ENCODE measurements at places on chromosomes 3 and 15.

GRCh38 chr15:92576597-92577200 lies 78.9 kb downstream of the FAM174B start:
- DNase-seq: no peak

DNA sequence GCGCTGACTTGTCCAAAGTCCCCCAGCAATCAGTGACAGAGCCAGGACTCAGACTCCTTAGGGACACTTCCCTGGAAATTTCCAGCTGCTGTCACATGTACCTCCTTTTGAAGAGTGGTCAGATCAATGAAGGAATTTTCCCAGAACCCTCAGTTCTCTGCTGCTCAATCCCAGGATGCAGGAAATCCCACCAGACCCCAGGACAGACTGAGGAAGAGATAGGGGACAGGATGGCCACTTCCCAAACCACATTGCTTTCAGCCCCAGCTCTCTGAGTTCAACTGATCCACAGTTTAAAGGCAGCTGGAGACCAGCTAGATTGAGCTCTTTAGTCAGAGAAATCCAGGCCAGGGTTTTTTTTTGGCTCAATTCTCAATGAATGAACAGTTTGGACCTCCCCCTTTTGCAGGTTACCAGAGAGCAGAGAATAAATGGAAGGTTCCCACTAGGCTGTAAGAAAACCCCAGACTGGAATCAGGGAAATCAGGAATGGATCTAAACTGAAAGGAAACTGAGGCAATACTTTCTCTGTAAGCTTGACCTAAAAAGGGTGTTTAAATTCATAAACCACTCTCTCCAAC lies 1.5 kb downstream of the CYP1A1 start:
- no peak for DNase-seq

GRCh38 chr3:185051801-185052200 lies 101.1 kb downstream of the C3orf70 start:
- no peak for DNase-seq

DNA sequence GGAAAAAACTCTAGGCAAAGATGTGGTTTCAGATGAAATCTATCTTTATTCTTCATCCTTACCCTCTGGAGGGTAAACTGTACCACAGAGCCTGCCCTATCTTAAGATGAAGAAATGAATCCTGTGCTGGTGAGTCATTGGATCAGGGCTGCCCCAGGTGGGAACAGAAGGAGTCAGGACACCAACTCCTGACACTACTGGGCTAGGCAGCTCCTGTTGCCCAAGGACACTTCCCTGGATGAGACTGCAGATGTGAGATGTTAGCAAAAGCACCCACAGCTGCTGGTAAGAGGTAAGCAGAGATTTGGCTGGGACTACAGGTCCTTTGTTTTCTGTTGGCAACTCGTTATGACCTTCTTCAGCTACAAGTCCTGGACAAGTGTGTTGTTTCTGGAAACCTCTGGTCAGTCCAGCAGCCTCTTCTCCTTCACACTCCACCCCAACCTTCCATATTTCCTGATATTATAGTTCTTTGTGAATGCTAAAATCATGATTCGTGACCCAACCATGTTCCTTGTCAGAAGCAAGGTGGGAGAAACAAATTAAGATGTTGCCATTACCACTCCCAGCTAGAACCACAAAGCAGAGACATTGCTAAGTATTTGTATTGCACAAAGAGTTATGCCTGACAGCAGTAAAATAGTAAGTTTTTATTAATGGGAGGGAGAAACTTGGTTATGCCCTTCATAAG lies 104.2 kb upstream of the TGFBR2 start:
- no peak for DNase-seq

- no peak for DNase-seq
Observed at GRCh38 chr15:64456634-64457108, 3.7 kb upstream of the ZNF609 start.

DNA sequence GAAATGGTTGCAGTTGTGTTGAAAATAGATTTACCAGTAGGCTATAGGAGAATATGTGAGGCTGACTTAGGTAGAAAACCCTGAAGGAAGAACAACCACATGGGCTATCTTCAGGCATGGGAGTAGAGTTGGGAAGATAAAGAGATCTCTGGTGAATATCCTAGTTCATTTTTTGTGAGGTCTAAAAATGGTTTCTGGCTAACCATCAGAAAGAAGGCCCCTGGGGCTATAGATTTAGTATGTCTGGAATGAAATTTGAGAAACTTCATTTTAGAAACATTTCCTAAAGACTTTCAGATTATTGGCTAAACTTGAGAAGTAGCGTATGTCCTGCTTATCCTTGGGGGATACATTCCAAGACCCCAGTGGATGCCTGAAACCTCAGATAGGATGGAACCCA lies 148.2 kb downstream of the NAALADL2 start:
- no peak for DNase-seq

- DNase-seq: no peak
Observed at GRCh38 chr3:174193604-174194003, 665.5 kb upstream of the NAALADL2 start.

DNA sequence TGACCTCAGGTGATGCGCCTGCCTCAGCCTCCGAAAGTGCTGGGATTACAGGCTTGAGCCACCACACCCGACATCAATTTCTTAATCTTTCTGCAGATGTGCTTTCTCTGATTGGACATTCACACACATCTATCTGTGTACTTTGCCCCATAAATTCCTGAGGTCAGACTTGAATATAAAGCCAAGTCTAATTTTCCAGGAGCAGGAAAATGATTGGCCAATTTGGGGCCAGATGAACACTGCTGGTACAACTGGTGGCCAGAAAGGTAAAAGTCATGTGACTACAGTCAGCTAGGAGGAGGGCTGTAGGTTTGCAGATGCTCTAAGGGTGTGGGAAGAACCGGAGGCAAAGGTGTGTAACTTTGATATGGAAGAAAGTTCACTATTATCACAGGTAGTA lies 3.2 kb upstream of the RAD51 start:
- DNase-seq: no peak

GRCh38 chr3:37096288-37096687 lies 78.1 kb downstream of the LRRFIP2 start:
- no peak for DNase-seq

- no peak for DNase-seq
Observed at GRCh38 chr3:147655236-147655635, 246.1 kb downstream of the ZIC1 start.

- DNase-seq: no peak
Observed at GRCh38 chr3:119647843-119648575, 12.4 kb downstream of the POPDC2 start.

- no peak for DNase-seq
Observed at GRCh38 chr15:45091576-45091975, 22.4 kb downstream of the DUOX2 start.

DNA sequence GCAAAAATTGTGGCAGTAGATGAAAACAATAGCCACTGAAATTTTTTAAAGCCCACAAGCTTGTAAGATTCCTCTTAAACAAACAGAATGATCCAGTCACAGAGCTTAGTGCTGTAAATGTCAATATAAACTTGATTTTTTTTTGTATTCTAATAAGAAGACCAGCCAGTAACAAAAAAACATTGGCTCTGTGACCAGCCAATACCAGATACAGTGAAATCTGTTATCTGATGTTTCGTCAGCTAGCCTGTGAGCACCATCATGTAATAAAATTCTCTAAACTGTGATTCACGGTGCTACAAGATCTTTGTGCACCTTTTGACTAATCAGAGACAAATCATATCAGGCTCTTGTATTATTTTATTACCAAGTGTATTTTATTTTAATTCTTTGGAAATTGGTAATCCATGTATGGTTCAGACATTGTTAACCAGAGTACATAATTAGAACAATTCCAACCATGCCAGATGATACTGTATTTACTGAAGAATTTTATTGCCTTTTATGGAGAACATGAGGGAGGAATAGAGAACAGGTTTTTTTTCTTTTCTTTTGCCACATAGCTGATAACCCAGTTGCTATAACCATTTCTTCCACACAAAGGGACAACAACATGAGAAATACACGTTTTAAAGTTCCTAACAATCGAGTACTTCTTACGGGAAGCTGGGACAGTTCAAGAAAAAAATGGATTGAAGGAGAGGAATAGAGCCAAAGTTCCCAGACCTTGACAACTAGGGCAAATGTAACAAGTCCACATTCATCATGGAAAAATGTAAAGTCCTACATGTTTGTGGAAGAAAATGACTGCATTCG lies 71.9 kb downstream of the FILIP1L start:
- no peak for DNase-seq

GRCh38 chr3:111047042-111047441 lies 24.6 kb upstream of the NECTIN3 start:
- DNase-seq: no peak

- no peak for DNase-seq
Observed at GRCh38 chr15:42734076-42734672, 2.8 kb downstream of the CDAN1 start.

DNA sequence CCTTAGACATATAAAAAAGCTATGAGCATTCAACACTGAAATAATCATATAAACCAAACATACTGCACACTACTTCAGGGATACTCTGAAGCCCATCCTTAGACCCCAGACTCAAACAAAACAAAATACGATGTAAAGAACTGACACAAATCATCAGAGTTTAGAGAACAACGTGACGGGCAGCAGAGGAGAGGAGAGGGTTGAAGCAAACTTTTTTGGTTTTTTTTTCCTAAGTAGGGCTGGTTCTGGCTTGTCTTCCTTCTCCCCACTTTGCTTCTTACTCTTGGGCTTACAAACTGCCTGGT lies 34.7 kb downstream of the GAP43 start:
- DNase-seq: no peak

GRCh38 chr15:63672775-63673174 lies 75.6 kb downstream of the FBXL22 start:
- DNase-seq: no peak

DNA sequence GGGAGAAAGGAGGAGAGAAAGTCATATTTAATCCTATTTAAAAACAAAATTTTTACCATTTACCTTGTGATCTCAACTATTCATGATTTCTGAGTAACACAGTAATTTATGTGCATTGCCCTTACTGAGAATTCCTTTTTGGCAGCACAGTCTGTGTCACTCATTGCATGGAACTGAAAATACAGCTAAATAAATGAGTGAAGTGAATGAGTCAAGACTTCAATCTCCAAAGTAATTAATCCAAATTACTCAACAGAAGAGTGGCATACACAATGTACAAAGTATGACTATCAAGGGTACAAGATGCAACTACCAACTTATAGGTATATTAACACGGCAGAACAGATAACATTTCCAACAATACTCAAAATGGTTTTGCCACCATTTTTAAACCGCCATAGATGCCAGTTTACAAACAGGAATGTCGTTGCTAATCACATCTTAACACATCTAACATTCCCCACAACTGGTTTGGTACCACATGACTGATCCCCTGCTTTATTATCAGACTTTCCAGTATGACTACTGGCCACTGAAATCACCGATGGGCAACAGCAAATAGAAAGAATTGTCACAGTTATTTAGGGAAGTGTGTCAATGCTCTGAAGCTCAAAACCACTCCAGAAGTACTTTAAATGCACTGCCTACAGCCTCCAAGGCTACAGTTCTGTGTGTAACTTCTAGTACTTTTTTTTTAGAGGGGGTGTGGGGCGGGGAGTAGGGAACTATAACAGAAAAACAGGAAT lies 410.4 kb downstream of the SHQ1 start:
- no peak for DNase-seq

- DNase-seq: no peak
Observed at GRCh38 chr15:26126070-26126469, 262.9 kb upstream of the ATP10A start.

DNA sequence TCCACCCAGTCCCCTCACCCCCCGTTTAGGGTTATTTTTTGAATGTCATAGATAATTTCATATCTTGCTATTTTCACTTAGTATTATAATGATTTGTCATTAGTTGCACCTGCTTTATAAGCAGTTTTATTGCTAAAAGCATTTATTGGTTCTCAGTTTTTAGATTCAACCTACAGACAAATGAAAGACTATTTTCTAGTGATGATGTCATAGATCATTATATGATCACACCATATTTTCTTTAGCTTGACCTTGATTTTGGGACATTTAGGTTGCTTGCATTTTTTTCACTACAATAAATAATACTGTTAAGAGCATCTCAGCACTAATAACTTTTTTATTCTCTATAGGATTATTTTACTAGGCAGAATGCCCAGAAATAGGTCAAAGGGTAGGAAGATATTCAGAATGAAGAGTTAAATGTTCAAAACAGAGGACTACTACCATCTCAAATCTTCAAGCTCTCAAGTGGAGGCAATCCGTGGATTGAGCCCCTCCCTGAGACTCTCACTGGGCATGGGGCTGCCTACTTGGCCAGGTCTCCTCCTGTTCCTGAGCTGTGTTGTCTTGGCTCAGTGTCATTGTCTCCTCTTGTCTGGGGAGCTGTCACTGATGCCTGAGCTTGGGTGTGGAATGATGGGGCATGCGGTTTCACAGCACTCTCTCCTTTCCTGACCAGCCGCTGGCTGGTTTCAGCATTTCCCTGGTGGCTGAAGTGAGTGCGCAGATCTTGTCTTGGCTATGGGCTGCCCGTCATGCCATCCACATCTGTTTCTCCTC lies 28.4 kb downstream of the CHCHD6 start:
- DNase-seq: no peak

DNA sequence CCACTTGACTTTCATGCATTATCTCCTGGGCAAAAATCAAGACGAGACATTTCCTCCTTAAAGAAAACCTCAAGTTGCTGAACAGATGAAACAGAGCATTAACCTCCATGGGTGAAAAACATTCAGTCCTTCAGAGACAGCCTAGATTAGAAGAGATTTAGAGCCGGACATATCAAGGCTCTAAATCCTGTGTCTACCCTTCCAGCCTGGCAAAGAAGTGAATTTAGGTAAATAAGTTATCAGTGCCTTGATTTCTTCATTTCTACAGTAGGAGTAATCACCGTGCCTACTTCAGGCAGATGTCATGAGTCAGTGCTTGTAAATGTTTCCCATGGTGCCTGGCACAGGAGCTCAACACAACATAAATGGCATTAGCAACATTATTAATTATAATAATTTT lies 159.3 kb upstream of the PRICKLE2 start:
- DNase-seq: no peak

DNA sequence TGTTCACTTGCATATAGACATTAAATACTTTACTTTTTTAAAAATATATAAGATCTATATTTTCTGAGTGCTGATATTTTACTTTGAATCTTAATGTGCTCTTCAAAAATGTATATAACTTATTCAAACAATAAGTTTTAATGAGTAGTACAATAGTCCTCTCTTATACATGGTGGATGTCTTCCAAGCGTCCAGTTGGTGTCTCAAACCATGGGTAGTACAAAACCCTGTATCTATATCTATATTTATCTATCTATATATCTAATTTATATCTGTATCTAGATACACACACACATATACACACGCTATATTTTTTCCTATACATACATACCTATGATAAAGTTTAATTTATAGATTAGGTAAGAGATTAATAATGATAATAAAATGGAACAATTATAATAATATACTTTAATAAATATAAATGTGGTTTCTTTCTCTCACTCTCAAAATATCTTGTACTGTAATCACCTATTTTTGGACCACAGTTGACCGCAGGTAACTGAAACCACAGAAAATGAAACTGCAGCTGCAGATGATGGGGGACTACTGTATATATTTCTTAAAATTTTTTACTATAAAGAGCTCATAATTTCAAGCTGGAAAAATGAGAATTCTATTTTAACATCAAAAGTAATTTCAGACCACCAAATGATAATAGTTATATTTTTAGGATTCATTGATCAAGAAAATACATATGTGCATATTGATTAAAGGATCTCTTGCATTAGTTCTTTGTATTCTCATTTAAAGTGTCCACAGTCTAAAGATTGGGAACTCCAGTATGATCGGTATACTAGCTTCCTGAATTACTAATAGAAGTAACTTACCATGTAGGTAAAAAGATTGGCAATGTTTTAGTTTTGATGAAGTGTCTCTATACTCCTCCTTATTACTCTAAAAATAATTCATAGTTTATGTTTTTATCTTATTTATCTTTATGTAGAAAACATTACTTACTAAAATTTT lies 215.1 kb upstream of the MLF1 start:
- DNase-seq: no peak
